SW480 (cell line): ENCODE measurements at places on chromosomes 3 and 15.

GRCh38 chr3:72591522-72592421 is 256.5 kb downstream of the SHQ1 start:
- peak; percentile 25 for DNase-seq

DNA sequence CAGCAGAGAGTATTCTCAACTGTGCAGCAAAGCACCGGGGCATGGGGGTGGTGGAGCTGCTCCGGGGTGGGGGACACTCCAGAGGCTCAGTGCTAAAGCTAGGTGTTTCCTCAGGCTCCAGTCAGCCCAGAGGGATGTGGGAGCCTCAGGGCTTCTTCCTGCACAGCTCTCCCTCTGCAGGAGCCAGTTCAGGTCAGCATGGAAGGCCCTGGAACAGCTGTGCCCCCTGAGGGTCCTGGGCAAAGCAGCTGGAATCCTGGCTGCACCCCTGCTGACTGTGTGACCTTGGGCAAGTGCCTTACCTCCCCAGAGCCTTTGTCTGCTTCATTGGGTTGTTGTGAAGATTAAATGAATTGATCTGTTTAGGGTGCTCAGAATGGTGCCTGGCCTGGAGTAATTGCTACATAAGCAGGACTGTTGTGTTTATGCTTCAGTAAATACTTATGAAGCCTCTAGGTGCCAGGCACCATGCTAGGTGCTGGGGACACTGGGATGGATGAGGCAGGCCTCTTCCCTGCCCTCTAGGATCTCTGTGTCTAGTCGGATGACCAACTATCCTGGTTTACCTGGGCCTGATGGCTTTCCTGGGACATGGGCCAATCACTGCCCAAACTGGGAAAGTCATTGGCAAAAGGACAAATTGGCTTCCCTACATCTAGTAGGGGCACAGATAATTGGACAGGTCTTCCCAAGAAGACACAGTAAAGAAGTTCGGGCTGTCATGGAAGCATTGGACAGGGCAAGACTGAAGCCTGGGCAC is 64.2 kb upstream of the LCTL start:
- DNase-seq, result no peak

- DNase-seq, result no peak
Measured at GRCh38 chr3:116647996-116648395, 61.6 kb upstream of the TUSC7 start.

DNA sequence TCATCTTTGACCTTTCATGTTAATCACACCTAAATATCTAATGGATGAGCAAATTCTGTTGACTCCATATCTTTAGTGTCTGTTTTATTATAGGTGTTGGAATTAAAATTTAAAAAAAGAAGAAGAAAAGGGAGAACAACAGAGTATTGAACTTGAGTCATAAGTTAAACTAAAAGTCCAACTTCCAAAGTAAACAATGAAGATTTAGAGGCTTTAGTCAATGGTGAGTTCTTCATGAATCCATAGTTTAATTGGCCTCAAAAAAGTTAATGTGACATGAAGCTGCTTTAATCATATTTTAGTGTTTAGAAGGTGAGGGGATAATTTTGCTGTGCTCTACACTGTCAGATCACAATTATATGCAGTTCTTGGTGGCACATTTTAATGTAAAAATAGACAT is 288.2 kb upstream of the RORA start:
- DNase-seq, result no peak

- DNase-seq, result no peak
Measured at GRCh38 chr3:135779024-135779423, 186.5 kb upstream of the PPP2R3A start.

DNA sequence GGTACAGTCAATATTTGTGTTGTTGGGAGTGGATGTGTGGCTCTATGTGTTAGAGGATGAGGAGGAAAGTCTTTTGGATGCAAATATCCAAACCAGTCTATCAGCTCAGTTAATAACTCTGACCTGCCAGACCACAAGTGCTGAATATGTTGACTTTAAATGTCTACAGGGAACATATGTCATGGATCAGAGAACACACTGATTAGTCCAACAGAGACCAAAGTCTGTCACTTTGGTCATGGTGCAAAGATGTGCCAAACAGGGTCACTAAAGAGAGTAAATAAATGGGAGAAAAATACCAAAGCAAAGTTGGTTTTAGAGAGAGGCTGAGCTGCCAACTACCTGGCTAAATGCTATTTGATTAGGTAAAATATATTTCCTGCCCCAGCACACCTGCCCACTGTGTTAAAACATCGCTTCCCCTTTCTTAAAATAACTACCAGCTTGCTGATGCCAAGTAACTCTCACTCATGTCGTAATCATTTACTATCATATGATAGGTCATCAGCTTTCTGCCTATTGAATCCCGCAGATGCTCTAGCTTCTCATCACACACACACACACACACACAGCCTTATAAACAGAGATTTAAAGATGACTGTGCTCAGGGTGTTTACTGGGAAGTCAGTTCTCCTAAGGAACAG is 173.3 kb downstream of the PDZRN3 start:
- DNase-seq, result no peak

GRCh38 chr15:55991802-55992768 is 1.3 kb downstream of the NEDD4 start:
- DNase-seq, result no peak

DNA sequence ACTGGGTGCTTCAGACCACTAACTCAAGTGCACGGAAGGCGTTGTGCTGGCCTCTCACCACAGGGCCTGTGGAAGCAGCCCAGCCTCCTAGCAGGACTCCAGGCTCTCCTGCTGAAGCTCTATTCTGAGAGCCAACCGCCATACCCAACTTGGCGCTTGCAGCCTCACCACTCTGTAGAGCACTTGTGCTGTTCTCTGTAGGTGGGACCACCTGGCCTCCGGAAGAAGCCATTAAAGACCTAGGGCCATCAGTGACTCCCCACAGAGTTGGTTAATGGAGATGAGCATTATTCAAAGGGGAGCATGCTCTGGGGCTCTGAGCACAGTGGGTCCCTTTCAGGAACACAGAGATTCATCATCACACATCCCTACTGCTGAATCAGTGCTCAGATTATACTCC is 50.9 kb downstream of the C3orf85 start:
- DNase-seq, result no peak

DNA sequence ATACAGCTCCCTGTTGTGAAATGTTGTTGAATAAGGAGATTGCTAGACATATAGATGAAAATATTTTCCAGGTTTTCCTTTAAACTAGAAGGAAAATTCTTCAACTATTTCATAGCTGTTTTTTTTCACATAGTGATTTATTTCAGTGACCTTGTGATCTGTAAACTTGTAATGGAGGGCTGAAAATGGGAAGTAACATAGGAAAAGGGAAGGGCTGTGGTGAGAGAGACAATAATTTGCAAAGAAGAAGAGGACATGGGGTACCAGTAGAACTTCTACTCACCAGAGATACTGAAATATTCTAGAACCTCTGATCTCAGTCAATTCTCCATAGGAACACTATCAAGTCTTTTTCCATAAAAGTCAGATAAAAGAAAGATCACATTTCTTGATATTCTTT is 60.4 kb downstream of the PLS1 start:
- no peak for DNase-seq

GRCh38 chr3:14598143-14598569 is 53.4 kb upstream of the CCDC174 start:
- peak; percentile 92 for DNase-seq

DNA sequence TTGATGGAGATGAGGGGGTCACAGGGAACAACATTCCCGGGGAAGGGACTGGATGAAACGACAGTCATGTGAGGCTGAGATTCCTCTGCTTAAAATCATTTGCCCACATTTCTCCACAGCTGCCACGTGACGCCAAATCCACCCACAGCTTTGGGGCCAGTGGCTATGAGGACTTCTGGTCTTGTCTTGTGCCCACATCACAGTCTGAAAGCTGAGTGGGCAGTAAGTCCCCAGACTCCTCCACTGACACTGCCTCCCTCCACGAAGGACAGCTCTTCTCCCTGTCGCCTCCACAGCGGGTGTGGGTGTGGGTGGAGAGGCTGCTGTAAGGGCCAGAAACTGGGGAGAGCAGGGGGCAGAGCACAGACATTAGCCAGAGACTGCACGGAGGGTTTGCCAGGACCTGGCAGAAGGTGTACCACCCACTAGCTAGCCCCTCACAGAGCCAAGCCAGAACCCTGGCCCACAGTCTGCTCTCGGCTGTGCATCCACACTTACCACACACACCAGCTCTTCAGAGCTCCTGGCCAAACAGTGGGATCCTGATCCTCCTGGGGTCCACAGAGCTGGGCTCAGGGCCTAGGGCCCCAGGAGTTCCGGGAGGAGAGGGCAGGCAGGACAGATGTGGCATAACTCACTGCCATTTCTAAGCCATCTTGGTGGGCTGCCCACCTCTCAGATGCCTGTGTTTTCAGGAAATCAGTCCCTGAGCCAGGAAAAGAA is 24.2 kb downstream of the RAB6B start:
- DNase-seq, result no peak

- DNase-seq, result no peak
Measured at GRCh38 chr15:81484086-81484955, 110.3 kb upstream of the TMC3 start.

- no peak for DNase-seq
Measured at GRCh38 chr3:141401095-141401494, 32.8 kb downstream of the ZBTB38 start.

- no peak for DNase-seq
Measured at GRCh38 chr3:84998545-84998944, 39.8 kb downstream of the CADM2 start.

DNA sequence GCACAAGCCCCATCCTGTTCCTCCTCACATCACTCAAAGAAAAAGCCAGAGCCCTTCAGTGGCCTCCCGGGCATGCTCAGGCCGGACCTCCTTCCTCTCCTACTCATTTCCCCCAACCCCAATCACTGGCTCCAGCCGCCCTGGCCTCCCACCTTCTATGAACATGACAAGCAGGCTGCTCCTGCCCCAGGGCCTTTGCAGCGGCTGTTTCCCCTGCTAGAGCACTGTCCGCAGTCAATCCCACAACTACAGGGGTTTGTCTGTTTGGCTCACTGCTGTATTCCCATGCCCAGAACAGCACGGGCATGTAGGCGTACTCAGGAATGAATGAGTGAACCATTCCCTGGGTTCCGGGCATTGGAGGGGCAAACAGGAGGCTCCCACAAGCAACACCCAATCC is 139.8 kb upstream of the PRR20G start:
- DNase-seq, result no peak

GRCh38 chr3:110974902-110975301 is 96.7 kb upstream of the NECTIN3 start:
- no peak for DNase-seq

- no peak for DNase-seq
Measured at GRCh38 chr3:14457999-14458398, 55.6 kb downstream of the SLC6A6 start.

DNA sequence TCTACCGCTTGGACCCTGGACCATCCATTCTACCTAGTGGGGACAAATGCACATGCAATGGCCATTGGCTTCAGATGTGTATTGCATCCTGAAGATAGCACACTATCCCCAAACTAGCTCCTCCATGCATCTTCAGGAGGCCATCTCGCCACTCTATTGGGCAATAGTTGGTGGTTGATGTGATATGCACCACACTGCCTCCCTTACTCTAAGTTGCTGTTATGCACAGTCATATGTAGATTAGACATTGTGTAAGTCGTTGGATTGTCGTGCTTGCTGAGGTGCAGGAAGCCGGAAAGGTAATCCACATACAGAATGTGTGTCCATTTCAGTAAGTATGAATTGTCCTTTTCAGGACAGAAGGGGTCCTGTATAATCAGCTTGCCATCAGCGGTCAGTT is 26.7 kb upstream of the PLA2G4D start:
- DNase-seq, result no peak

DNA sequence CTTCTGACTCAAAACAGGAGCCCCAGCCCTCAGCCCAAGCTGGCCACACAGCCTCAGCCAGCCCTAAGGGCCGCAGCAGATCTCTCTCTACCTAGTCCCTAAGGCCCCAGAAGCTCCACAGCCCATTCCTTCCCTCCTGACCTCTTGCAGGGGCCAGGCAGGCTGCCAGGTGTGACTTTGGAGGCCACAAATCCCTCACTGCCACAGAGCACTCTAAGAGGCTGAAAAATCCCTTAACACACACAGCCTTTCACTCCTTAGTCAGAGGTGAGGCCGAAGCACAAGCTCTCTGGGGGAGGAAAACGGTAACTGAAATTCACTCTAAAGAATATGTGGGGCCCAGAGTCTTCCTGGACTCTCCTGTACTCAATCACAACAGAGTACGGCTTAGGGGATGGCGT is 23.3 kb downstream of the LRRC2 start:
- no peak for DNase-seq

DNA sequence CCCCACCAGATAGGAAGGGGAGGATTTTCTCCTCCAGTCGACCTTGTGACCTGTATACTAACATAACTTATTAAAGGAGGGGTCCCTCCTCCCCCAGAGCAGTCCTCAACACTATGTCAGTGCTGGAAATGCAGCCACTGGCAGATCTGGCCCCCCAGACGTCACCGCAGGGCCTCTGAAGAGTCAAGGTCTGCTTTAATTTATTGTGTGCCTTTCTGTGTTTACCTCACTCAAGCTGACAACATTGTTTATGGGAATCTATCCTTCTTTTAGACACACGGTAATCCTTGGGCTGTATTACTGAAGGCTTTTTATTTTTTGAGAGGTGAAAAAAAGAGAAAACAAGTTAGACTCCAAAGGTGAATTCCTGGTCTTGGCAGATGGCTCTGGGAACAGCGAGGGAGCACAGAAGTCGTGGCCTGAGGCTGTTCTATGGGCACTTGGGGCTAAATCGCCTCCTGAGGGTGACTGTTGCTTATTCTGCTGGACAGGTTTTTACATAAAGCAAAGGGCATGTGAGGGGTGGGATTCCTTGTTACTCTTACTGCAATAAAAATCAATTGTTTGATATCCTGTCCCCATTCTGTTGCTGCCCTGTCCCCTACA is 13.5 kb upstream of the NR2C2 start:
- DNase-seq, result no peak

DNA sequence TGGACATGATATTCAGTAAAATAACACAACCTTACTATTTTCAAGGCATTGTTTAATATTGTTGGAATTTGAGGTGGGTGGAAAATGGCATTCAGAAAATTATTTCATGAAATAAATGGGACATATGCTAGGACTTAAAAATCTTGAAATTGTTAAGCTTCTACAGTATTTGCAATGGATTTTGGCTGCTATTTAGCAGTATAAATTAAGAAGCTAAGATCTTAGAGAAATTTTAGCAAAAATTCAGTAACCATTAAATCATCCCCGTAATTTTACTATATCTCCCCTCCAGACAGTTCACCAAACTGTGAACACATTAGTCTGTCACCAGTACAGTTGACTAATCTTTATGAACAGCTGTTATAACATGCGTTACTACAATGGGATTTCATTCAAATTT is 8.2 kb downstream of the DIPK2A start:
- DNase-seq, result no peak

- DNase-seq, result no peak
Measured at GRCh38 chr15:57505056-57505715, 86.5 kb upstream of the MYZAP start.
